ENCODE measurements at places on chromosomes 1 and 21.

DNA sequence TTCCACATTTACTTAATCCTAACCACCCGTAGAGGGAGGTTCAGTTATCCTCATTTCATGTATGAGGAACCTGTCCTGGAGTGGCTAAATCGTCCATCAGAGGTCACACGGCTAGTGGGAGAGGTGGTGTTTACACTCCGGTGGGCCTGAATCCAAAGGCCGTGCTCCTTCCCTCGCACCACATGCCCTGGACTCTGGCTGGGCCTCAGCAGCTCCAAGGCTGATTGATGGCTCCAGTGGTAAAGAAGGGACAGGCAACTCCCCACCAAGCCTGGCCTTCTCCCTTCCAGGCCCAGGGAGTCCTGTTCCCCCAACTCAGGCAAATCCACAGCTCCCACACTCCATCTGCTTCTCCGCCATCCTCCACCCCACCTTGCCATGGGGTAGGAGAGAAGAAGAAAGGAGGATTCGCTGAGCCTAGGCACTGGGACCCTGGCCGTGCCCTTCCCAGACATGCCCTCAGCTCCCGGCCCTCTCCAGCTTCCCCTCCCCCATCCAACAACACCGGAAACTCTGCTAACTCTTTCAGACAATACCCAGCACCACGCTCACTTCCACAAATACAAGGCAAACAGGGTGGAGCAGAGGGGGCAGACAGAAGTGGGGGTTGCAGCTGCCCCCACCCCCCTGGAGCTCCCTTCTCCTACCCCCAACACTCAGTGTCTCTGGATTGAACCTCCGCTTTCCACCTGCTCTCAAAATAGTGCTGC, 10.9 kb downstream of the ARHGEF2 start:
- DNase-seq: no peak

GRCh38 chr1:216814576-216815259, 91.5 kb upstream of the ESRRG start:
- no peak for DNase-seq

DNA sequence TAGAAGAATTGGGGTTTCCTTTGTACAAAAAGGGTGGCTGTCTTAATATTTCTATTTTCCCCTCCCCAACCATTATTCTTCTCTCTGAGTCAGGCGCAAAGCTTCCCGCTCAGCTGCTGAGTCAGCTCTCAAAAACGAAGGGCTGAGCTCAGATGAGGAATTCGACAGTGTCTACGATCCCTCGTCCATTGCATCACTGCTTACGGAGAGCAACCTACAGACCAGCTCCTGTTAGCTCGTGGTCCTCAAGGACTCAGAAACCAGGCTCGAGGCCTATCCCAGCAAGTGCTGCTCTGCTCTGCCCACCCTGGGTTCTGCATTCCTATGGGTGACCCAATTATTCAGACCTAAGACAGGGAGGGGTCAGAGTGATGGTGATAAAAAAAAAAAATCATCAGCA, 3.0 kb upstream of the TUFT1 start:
- DNase-seq: no peak

DNA sequence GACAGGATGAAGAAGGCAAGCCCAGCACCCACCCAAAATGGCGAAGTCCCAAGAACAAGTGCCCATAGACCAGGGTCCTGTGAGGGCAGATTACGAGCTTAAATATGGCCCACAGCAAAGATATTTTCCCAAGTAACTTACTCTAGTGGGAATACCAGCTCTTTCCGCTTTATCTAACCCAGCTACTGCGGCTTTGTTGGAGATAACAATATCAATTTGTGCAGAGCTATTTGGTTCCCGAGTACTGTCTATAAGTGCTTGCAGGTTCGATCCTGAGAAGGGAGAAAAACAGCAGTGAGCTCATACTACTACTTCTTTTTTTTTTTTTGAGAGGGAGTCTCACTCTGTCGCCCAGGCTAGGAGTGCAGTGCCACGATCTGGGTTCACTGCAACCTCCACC, 14.3 kb upstream of the DNAJC28 start:
- no peak for DNase-seq

- peak; percentile 79 for DNase-seq
Measured at GRCh38 chr1:234597894-234598293, 12.1 kb downstream of the IRF2BP2 start.

DNA sequence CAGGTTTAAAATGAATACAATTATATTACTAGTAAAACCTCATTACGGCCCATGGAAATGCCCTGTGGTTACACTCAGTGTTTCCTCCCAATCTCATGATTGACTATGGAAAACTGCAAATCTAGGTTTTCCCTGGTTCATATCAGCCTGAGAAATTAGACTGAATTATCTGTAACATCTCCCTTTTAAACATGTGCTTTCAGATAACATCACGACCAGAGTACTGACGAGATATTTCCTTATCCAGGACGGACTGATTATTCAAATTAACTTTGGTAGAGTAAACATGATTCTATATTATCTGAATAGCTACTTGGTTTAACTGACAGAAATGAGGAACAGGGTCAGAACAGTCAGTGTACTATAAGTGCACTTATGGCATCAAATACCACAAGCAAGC, 82.3 kb downstream of the RGS7 start:
- DNase-seq: no peak

DNA sequence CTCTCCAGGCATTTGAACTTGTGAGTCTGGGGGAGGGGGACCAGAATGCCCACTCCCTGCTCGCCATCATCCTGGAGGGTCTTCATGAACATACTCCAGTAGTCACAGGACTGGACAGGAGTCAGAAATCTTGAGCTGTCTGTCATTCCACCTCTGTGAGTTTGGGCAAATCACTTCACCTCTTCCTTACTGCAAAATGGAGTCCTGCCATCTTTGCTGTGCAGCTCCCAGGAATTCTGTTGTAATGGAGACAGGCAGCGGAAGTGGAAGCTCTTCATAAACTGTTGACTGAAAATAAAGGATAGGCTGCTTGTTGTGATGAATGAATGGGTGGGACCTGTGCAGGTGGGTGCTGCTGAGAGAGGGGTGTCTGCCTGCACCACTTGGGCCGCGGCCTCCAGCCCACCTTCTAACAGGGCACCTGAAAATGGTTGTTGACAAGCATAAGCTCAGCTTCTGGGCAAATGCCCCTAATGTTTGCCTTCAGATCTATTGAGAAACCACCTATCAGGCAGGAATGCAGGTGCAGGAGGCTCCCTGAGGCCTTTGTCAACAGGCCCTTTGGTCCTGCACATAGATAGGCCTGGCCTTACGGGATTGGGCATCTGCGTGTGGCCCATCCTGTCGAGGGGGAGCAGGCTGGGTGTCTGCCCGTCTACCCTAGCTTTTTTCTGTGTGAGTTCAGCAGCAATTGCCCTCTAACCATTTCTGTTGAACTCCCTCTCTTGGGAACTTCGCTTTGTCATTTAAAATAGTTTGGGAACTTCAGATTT, 321.0 kb downstream of the RPS6KC1 start:
- no peak for DNase-seq

DNA sequence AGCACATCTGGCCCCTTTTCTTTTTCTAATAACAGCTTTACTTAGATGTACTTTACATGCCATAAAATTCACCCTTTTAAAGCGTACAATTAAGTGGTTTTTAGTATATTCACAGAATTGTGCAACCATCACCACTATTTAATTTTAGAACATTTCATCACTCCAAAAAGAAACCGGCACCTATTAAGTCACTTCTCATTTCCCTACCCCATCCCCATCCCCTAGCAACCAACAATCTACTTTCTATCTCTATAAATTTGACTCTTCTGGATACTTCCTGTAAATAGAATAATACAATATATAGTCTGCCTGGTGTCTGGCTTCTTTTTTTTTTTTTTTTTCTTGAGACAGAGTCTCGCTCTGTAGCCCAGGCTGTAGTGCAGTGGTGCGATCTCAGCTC, 59.5 kb upstream of the ENAH start:
- DNase-seq: no peak

DNA sequence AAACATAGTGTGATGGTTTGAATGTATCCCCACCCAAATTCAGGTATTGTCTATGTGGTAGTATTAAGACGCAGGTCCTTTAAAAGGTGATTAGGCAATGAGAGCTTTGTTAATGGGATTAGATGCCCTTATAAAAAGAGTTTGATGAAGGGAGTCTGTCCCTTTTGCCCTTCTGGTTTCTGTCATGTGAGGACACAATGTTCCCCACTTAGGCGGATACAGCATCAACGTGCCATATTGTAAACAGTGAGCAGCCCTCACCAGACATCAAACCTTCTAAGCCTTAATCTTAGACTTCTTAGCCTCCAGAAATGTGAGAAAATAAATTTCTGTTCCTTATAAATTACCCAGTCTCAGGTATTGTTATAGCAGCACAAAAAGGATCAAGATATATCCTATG, 172.8 kb downstream of the FAF1 start:
- DNase-seq: no peak

- no peak for DNase-seq
Measured at GRCh38 chr1:41795205-41795762, 123.4 kb downstream of the HIVEP3 start.

GRCh38 chr1:94033849-94034248, 87.1 kb downstream of the ABCA4 start:
- DNase-seq: no peak

- DNase-seq: no peak
Measured at GRCh38 chr1:26730695-26731094, 34.9 kb downstream of the ARID1A start.

GRCh38 chr1:30277911-30278310, 445.5 kb downstream of the MATN1 start:
- DNase-seq: no peak

DNA sequence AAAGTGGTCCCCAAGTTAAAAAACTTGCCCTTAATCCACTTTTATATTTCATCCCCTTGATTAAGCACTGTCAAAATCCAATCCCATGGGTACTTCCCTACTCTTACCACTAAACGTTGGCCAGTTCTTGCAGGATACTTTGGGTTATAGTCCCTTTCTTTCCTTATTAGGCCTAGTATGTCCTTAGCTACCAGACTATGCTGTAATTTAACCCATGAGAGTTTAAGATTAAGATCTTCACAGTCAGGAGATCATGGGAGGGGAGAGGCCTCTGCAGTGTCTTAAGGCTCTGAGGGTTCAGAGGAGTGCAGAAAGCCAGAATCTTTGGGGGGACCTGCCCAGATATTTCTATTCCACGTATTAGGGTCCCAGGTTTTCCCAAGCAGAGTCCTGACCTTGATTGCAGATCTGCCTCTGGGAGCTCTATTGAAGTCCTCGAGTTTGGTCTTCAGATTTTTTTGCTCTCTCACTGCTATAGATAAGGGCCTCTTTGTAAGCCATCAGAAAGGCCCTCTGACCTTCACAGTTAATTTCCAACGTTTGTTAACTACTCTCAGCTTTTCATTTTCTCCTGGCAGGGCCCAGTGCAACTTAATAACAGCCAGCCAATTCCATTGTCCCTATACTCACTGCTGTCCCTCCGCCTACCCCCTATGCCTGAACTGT, 9.0 kb upstream of the CGN start:
- no peak for DNase-seq

GRCh38 chr1:8723010-8723409, 94.4 kb downstream of the RERE start:
- no peak for DNase-seq

DNA sequence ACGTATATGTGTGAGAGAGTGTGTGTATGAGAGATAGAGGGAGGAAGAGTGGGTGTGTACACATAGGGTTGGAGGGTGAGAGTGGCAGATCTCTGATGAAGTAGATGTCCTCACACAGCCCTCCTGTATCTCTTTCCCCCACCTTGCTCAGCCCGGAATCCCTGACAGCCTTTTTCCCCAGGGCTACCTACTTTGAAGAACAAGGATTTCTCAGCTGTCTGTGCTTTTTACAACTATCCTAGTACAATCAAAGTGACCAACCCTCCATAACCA, 29.1 kb upstream of the CADM3 start:
- DNase-seq: no peak

GRCh38 chr1:168472223-168472622, 71.6 kb downstream of the XCL2 start:
- no peak for DNase-seq

DNA sequence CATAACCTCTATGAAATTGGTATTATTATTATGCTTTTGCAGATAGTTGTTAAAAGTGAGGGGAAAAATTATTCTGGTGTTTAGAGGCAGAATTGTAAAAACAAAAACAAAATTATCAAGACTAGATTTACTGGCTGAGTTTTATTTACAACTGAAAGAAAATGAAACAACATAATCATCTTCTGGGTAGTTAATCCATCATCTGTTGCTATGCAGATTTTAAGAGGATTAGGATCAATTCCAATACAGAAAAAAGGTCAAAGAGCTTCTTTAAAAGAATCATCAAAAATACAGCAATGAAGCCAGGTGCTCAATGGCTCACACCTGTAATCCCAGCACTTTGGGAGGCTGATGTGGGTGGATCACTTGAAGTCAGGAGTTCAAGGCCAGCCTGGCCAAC, 8.3 kb downstream of the GOLT1A start:
- DNase-seq: no peak

GRCh38 chr1:27097484-27097917, 57.4 kb downstream of the SLC9A1 start:
- peak; percentile 70 for DNase-seq

GRCh38 chr1:2560299-2561073, 4.3 kb downstream of the TNFRSF14 start:
- DNase-seq: no peak

DNA sequence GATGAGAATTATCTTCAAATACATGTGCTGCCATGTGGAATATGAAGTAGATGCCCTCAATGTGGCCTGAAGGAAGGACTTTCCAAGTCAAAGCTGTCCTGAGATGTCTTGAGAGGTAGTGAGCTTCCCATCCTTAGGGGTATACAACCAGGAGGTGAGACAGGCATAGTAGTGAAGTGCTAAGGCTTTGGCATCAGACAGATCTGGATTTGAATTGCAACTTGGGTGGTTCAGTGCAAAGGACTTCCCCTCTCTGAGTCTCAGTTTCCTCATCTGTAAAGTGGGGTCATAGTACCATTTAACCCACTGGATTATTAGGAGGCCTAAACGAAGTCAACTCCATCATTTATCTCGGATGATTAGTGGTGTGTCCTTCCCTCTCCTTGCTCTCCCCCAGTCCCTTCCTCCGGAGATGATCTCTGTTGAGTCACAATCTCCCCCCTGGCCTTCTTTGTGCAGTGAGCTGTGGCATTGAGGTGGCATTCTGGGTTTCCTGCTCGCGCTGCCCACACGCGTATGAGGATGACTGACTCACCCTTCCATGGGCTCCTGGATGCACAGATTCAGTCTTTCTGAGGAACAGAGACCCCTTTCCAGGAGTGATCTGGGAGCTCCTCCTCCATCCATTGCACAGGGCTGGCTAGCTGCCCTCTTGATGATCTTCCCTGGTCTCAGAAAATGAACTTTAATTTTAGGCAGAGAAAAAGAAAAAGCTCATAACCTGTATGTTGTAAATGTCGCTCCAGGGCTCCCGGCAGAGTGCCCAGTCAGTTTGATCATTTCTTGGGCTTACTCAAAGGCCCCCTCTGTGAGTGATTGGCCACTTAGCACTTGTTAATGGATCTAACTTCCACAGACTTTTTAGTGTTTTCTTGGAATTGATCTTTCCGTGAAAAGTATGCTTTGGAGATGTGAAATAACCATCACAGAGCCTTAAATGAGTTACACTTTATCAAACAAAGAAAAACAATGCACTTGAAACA, 354.6 kb downstream of the PTPRU start:
- DNase-seq: no peak

Data from CD4-positive, alpha-beta T cell treated with Interleukin-4 for 4 hours (primary cell).